Hippocampal formation (tissue), 2 donors: ENCODE measurements at places on chromosomes 5 and 9.

GRCh38 chr5:135332519-135333150 is 66.4 kb downstream of the MACROH2A1 start:
- DNase-seq, result peak; percentile 52

DNA sequence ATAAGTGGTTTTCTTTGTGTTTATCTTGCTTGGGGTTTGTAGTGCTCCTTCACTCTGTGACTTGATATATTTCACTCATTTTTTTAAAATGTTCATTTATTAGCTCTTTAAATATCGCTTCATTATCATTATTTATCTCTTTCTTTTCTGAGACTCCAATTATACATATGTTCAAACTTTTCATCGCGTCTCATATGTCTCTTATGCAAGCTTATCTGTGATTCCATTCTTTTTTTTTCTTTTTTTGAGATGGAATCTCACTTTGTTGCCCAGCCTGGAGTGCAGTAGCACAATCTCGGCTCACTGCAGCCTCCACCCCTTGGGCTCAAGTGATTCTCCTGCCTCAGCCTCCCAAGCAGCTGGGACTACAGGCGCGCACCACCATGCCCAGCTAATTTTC is 73.9 kb upstream of the GABRP start:
- no peak for DNase-seq

DNA sequence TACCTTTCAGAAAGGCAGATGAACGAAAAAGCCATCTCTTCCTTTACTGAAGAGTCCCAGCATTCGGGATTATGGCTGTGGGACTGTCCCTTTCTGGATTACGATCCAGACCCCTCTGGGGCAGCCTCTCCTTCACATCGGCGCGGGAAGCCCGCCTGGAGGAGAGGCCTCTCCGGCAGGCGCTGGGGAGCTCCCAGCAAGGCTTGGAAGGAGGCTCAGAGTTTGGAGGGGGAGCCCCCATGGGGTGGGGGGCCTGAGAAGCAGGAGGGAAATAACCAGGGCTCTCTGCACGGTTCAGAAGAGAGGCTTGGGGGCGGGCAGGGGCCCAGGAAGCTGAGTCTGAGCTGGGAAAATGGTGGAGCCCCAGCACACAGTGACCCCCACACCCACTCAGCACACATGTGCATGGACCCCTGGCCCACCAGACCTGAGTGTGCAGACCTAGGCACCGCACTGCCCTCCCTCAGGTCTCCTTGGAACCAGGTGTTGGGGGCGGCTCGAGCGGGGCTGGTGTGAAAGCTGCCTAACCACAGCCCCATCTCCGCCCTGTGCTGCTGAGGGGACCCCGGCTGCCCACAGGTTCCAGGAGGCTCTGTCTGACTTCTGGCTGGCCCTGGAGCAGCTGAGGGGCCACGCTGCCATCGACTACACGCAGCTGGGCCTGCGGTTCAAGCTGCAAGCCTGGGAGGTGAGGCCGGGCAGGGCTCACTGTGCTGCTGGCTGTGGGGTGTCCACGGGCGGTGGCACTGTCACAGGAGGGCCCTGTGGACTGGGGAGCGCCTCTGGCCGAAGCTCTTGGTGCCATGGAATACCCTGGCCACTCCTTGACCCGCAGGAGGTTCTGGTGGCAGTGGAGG is 4.5 kb downstream of the NOXA1 start:
- no peak for DNase-seq

GRCh38 chr9:131598121-131598520 is 52.8 kb downstream of the PRRT1B start:
- DNase-seq, result no peak

DNA sequence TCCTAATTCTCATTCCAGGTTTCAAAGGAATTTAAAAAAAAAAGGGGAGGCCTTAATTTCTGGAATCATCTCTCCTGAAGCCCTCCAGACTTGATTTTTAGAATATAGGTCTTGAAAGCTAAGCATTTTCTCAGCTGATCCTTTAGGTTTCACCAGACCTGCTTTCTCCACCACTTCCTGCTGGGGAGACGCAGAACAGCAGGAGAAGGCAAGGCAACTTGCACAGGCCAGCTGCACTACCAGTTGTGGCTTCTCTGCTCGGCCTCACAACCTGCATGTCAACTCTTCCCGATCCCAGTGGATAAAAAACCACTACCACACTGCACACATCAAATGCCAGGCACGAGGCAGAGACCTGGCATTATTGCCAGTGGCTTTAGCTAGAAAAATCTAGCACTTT is 119.8 kb downstream of the SIL1 start:
- DNase-seq, result no peak

- no peak for DNase-seq
Measured at GRCh38 chr9:129094387-129095169, 13.7 kb downstream of the DOLPP1 start.

DNA sequence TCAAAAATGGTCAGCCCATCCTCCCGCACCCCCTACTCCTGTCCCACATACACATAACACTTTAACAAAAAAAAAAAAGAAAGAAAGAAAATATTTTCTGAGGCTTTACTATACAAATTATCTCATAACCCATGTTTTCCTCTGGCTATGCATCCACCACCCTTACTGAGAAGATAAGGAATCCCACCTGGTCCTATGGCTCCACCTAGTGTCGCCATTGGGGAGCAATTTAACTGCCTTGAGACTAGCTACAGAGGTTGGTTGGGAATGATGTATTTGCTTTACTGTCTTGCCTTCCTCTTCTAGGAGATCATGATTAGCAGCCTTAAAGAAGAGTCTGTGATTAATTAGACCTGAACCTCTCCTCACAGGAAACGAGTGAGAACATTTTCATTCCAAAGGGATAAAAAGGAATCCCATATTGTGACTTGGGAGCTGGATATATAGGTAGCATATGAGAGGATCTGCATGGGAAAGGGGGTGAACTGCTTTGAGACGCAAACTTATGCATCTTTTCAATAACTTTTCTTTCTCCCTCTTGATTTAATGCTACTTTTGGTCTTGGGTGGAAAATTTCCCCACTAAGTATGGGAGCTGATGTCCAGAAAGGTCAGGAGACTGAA is 77.7 kb upstream of the SELENOP start:
- peak; percentile 79 for DNase-seq

- no peak for DNase-seq
Measured at GRCh38 chr9:2602704-2603116, 18.9 kb upstream of the VLDLR start.

DNA sequence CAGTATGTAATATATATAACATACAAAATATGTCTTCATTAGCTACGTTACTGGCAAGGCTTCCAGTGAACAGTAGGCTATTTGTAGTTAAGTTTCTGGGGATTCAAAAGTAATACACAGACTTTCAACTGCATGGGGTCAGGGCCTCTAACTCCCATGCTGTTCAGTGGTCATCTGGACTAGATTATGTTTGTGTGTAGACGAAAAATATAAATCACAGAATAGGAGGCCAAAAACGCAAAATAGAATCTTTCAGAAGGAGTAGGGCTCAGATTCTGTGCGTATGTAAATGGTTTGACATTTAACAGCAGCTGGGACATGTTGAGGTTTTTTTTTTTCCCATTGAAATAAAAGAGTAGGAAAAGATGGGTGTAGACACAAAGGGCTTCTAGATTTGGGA is 1048.7 kb upstream of the WWC1 start:
- DNase-seq, result no peak

DNA sequence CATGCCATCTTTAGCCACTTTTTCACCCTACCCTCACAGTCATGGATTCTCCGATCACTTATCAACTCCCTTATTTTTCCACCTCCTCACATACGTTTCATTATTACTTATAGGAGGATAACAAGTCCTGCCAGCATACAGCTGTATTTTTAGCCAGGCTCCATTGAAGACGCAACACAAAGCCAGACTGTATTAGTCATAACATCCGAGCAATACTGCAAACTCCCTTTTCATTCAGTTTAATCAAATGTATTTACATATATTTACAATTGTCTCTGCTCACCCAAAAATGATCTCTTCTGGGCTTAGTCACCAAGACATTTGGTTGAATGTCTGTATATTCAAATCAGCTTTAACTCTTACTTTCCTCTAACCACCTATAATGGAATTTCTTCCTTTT is 126.4 kb upstream of the PRLR start:
- no peak for DNase-seq

DNA sequence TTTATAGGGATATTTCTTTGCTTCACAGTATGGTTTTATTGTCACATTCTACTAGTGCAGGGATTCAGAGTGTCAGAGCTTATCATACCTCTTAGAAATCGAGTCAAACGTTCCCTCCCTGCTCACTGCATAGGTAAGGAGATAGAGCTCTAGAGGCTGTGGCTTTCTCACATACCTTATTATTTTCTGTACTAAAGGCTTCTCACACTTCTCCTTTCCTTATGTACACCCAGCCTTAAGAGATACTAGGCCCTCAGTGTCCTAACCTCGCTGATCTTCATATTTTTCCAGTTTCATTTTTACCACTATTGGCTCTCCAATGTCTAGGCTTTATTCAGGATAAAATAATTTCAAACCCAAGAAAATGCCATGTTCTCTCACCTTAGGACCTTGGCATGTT is 297.3 kb upstream of the RIOK2 start:
- DNase-seq, result no peak

GRCh38 chr9:112571624-112572355 is 85.2 kb downstream of the KIAA1958 start:
- DNase-seq, result no peak

DNA sequence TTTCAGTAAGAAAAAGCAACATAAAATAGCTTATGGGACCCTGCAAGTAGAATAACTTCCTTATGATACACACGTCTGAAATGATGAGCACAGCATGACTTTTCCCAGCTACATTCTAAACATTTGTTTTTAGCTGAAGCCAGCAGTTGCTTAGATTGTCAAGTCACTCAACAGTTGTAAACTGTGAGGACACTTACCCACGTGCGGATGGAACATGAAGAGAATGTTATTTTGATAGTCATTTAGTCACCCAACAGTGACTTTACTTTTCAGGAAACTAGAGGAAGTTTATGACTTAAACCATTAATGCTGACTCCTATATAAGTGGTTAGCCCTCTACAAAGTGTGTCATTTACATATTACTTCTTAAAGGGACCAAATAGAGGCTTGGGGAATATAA is 3.0 kb downstream of the HACD4 start:
- no peak for DNase-seq

DNA sequence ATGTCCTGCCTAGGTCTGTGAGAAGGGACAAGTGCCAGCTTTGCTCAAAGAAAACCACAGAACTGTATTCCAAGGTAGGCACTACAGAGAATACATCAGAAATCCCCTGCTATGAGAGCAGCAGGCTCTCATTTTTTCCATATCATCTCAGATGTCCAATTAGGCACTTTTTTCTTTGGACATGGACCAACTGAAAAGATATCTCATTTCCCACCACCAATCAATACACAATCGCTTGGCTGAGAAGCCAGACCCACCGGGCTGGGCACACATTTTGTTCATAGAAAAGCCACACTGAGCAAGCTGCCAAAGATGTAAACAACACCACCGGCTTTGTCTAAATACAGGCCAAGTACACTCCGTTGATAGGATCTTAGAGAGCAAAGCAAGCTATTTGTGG is 25.9 kb downstream of the STOM start:
- no peak for DNase-seq

DNA sequence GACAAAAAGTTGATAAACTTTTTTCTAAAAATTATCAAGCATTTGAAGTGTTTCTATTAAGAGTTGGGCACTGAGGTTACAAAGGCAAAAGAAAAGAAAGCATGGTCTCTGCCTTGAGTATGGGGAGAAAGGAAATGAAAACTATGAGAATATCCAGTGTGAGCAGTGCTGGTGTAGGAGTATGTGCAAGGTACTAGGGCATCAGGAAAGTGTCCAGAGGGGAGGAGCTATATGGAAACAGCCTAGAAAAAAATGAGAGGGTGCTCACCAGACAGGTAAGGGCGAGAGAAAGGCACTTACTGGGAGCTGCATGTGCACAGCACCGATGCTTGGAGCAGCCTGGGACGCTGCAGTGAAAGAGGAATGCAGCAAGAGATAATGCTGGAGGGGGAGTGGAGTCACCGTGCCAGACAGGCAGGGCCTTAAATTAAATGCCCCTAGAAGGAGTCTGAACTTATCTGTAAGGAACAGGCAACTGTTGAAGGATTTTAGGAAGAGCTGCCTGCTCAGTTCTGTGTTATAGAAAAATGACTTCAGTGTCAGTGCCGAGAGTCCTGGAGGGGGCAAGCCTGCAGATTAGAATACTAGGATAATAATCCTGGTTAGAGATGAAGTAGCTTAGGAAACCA is 14.0 kb downstream of the MCC start:
- no peak for DNase-seq

GRCh38 chr9:70945301-70945700 is 176.1 kb downstream of the TRPM3 start:
- no peak for DNase-seq

DNA sequence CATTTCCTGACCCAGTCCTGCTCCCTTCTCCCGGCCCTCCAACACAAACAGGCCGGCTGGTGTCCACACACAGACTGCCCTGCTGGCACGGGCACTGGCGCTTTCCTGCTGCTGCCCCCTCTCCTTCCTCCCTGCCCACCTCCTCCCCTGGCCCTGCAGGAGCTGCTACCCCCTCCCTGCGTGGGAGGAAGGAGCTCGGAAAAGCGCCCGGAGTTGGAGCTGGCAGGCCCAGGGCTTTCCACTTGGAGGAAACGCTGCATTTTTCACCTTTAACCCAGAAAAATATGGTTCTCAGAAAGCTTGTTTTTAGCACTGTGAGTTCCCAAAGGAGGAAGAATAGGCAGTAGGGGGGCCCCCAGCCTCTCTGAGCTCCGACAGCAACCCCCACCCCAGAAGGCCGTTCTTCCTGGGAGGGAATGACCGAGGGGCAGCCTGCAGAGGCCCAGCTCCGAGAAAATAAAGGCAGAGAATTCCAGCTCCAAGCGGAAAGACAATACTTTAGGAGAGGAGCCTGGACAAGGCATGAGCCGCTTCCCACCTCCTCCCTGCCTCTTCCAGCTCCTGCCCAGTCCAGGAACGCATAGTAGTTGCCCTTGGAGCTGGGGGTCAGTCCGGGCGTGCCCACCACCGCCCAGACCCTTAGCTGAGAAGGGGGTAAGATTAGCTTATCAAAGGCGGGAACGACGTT is 88.9 kb downstream of the LIFR start:
- peak; percentile 47 for DNase-seq

GRCh38 chr9:132833550-132834121 is 44.4 kb downstream of the AK8 start:
- DNase-seq, result no peak

GRCh38 chr5:38423276-38424147 is 132.9 kb downstream of the LIFR start:
- no peak for DNase-seq

DNA sequence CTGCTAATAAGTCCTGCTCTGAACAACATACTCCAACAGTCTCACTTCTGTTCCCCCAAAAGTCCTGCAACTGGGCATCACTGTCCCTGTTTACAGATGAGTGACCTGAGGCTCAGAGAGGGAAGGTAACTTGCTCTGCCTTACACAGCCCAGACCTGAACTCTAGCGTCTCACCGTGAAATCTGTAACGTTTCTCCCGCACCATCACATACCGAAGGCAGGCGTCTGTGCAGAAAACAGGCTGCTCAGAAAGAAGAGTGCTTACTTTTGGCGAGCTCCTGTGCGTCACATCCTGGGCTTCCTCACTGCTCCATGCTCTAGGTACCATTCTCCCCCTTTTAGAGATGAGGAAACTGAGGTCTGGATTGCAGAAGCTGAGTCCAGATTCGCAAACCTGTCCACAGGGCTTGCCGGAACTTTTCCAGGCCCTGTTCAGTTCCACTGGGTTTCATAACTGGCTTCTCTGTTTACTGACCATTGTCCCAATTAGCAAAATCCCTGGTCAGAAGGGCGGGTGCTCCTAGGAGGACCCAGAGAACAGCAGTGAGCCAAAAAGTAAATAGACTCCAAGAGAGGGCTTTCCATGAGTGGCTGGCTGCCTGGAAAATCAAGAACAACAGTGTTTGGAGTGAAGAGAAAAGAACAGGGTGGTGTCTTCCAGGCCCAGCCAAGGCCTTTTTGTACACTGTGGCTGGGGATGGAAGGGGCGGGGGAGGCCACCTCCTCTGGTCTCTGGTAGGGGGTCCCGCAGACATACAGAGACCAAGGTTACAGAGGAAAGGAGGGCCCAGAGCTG is 27.1 kb downstream of the GSN start:
- DNase-seq, result peak; percentile 73
